ENCODE measurements at places on chromosomes 11 and 22.

GRCh38 chr11:76276046-76276780 is 69.9 kb upstream of the WNT11 start:
- DNase-seq = no peak

- no peak for DNase-seq
Measured at GRCh38 chr22:25083807-25084200, 115.9 kb upstream of the CRYBB3 start.

DNA sequence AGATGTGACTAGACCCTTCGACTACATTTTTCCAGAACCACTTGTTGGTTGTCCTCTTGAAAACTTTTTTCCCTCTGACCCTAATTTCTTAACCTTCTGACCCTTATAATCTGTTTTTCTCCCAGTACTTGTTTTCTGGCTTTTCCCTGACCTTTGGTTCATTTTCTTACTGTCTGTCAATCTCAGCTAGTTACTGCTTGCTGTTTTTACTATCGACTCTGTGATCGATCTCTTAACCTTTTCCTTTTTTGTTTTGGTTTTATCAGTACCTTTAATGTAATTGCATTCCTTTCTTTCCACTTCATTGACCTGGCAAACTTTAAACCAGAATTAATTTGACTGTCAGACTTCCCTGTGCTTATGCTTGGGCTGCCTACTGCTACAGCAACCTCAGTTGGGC is 92.8 kb downstream of the DDX10 start:
- no peak for DNase-seq

GRCh38 chr22:17443405-17444203 is 74.3 kb downstream of the CECR2 start:
- no peak for DNase-seq

GRCh38 chr11:6303661-6304060 is 16.6 kb downstream of the CAVIN3 start:
- DNase-seq = no peak

DNA sequence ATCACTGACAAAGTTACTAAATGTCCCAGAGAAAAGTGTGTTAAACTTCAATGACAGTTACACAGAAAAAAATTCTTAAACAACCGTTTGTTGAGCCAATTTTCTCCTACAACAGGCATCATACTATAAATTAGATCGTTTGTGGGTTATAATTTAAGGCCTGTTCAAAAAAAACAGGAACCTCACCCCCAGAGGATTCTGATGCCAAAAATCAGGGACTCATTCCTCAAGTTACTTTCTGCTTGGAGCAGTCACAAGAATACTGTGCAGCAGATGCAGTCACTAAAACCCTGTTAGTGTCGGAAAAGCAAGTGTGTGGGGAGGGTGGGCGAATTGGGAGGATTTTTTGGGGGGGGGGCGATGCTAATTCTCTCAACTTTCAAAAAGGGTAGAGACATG is 657 bp downstream of the CWC15 start:
- DNase-seq = no peak

- DNase-seq = no peak
Measured at GRCh38 chr11:33013755-33014154, 1.9 kb upstream of the DEPDC7 start.

- DNase-seq = no peak
Measured at GRCh38 chr11:45886816-45887520, 1.5 kb downstream of the MAPK8IP1 start.

DNA sequence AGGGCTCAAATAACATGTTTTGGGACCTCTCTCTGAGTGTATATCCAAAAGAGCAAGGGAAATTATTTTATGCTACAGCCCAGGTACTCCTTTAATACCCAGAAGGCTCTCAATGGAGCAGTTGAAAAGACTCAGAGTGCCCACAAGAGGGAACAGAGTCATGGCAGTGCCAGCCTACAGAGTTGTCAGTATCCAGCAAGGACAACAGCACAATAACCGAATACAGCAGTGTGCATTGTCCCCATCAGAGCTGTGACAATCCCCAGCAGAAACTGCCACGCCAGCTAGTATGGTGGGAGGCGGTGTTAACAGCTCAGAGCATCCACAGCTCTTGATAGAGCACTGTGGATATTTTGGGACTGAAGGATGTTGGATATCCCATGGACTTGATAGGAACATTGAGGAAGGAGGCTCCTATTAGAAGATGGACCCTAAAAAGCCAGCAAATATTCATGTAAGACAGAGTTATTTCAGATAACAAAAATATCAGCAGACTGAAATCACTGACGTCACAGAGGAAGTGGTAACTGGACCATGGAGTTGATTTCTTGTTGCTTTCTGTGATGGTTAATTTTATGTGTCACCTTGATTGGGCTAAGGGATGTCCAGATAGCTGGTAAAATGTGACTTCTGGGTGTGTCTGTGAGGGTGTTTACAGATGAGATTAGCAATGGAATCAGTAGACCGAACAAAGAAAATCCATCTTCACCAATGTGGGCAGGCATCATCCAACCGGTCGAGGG is 17.7 kb upstream of the PAFAH1B2 start:
- no peak for DNase-seq

- DNase-seq = no peak
Measured at GRCh38 chr11:117806846-117807245, 9.8 kb upstream of the DSCAML1 start.

DNA sequence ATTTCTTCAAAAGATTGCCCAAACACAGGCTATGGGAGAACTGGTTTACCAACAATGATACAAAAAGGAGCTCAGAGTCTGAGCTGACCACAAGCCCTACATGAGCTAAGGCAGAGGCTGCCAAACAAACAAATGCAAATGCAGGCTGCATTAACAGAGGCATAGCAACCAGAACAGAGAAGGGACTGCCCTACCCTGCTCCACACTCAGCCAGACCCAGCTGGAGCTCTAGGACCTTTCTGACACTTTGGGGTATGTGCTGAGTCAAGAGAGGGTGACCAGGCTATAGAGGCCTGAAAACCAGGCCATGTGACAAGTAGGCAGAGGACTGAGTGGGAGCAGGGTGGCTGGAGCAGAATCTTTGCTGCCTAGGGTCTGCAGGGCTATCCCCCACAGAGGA is 17.8 kb upstream of the P2RY2 start:
- DNase-seq = no peak

GRCh38 chr11:99531468-99531867 is 510.7 kb downstream of the CNTN5 start:
- DNase-seq = no peak

DNA sequence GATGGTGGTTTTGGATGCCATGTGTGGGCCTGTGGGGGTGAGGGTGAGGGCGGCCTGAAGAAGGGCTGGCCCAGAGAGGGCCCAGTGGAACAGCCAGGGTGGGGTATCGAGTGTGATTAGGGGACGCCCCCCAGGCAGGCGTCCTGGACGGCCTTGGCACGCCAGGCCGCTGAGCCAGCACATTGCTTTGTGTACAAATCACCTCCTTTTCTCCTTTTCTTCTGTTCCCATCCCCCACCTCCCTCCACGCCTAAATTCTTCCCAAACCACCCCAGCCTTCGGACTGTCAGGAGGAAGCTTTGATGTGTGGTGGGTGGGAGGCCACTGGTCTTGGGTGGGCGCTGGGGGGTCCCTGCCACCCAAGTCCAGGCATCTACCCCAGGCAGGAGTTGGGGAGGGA is 7.8 kb upstream of the CD248 start:
- DNase-seq = no peak

DNA sequence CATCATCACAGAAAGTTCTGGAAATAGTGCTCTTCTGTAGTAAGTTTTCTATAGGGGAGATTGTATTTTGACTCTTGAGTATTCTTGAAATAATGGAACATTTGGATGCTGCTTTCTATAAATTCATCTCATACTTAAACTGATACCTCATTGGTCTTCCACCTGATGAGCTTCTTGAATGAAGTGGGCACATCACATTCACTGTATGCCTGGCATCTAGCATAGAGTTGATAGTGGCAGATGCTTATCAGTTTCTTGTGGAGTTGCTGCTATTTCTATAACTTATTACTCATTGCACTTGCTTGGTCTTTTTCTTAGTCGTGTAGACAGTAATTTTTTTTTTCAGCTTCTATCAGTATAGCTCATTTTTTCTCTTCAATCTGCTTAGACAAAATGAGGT is 5.4 kb downstream of the ATXN10 start:
- no peak for DNase-seq

GRCh38 chr22:50274311-50274710 is 4.1 kb upstream of the MAPK11 start:
- DNase-seq = no peak

GRCh38 chr11:33480626-33481025 is 220.0 kb downstream of the C11orf91 start:
- DNase-seq = no peak

DNA sequence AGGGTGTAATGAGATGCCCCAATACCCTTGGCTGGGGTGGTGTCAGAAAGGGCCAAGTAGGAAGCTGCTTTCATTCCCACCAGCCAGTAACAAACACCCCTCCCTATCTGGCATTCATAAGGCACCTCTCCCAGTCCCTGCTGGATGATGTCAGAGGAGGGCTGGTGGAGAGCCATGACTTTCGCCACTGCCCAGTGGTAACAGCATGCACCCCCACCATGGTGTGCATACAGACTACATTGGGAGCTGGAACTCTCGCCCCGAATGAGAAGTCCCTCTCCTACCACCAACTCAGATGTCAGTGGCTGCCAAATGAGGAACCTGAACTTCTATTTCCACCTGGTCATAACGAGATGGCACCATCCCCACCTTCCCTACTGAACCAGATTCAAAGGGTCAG is 73.3 kb downstream of the SGSM3 start:
- DNase-seq = no peak

DNA sequence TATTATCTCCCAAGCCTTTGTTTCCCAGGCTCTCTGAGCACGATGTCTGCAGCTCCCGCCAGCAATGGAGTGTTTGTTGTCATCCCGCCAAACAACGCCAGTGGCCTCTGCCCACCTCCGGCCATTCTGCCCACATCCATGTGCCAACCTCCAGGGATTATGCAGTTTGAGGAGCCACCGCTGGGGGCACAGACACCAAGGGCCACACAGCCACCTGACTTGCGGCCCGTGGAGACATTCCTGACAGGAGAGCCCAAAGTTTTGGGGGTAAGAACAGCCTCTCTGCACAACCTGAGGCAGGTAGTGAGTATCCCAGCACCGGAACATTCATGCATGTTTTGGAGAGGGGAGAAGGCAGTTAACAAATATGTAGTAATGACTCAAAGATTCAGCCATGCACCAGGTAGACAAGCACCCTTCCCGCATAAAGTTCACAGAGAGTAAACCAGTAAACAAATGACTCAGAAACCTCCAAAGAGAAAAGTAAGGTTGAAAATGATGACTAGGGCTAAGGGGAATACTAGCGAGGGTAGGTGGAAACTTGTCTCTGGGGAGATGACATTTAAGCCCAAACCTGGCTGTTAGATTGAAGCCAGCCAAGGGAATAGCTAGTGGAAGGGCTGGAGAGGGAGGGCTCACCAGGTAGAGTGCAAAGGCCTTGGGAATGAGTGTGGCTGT is 7.2 kb downstream of the MS4A15 start:
- DNase-seq = no peak

DNA sequence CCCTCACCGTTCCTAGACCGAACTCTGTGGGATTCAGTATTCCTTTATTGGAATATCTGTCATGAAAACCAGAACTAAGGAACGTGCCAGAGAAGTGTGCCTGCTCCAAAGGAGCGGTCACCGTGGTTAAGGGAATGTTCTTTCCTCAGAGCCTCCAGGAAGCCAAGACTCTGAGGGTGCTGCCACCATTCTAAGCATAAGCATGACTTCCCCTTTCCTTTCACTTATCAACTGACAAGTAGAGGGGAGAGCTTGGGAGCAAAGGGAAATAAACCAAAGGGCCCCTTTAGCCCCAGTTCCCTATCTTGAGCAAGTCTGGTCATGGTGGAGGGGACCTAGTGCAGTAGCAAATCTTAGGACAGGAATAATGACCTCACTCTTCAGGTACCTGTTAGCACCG is 26.8 kb downstream of the CTR9 start:
- DNase-seq = no peak

DNA sequence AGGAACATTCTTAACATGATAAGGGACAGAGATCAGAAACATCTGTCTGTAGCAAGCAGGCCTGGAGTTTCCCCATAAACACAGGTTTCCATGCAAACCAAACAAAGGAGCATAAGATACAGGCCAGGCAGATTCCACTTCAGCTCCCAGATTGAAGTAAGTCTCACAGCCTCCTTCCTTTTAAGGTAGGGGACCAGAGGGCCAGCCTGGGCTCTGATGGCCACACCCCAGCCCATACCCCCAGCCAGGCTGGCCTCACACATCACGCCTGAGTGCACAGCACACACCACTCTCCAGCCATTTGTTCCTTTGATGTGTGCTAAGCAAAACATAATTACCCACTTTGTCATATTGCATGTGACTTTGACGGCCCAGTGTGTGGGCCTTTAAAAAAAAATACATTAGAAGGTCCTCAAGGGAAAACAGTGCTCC is 518.7 kb downstream of the NTM start:
- no peak for DNase-seq

DNA sequence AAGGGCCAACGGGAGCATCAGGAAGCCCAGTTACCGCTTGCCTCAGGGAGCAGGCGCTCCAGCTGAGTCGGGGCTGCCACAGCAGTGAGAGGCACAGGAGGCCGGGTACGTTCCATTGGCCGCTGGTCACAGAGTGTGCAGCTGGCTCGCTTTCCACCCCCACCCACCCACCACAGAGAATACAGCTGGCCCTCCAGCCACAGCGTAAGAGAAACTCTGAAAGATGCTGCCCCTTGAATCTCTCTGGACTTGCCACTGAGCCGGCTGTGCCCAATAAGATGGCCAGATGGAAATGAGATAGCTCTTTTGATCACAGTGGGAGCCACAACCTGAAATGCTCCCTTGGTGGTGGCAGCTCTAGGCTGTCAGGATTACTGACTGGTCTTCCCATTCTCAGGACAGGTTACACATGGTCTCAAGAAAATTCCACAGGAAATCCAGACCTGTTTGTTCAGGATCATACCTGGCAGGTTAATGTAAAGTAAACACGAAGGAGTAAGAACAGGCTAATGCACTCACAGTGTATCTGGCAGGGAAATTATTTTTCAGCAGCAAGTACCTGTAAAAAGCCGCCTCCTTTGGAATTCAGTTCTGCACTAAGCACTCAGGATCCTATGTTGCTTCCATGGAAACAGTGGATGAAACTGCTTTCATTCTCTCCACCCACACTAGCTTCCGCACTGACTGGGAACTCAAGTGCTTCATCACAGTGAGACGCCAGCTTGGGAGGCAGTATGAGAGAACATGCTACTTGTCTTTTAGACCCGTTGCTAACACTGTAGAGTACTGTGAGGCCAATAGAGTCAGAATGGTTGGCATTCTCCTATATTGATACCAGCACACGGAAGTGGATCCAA is 16.5 kb downstream of the SIAE start:
- DNase-seq = no peak

- DNase-seq = no peak
Measured at GRCh38 chr22:44180706-44181032, at the start of gene PARVG. PARVG (plus strand) TSS chr22:44180925; CDS start chr22:44183330, 2,405 bp downstream.

DNA sequence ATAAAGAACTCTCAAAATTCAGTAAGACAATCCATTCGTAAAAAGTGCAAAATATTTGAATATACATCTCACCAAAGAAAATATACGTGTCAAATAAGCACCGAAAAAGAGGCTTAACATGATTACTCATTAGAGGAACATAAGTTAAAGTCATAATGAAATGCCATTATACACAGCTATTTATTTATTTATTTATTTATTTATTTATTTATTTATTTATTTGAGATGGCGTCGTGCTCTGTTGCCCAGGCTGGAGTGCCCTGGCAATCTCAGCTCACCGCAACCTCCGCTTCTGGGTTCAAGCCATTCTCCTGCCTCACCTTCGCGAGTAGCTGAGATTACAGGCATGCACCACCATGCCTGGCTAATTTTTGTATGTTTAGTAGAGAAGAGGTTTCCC is 203.6 kb upstream of the UBASH3B start:
- no peak for DNase-seq

All from H54 (cell line).